EL (cell line): ENCODE measurements at places on chromosomes 2 and 18.

- no peak for DNase-seq
Measured at GRCh38 chr2:15939556-15939853, 845 bp upstream of the MYCN start.

DNA sequence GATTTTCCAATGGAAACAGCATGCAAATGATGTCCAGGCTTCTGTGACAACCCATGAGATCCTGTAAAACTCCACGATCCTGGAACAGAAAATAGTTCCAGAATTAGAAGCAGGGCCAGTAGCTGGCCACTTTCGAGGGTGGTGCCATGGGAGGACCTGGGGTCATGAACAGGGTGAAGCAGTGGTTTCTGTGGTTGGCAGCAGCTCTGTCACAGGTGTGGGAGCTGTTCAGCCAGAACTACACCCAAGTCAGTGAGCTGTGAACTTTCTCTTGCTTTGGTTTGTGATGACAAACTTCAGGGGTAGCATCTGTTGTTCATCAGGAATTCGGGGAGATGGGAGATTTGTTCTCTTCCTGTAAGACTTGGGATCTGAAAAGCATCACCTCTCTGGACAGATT, 314.4 kb upstream of the NT5C1B start:
- DNase-seq = no peak

GRCh38 chr2:99698896-99699295, 209.1 kb upstream of the REV1 start:
- DNase-seq = peak; percentile 55

DNA sequence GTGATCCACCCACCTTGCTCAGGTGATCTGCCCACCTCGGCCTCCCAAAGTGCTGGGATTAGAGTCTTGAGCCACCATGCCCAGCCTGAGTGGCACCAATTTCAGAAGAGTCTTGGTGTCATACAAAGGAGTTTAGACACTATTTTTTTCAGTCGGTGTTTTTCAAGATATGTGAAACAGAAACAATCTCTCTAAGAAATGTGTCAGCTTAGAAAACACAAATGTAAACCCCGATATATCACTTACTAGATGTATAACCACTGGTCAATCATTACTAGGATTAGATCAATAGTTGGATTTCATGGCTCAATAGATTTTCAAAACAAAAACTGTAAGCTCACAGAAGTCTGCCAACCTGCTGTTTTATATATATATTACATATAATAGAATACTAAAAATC, 67.2 kb upstream of the FRZB start:
- no peak for DNase-seq

DNA sequence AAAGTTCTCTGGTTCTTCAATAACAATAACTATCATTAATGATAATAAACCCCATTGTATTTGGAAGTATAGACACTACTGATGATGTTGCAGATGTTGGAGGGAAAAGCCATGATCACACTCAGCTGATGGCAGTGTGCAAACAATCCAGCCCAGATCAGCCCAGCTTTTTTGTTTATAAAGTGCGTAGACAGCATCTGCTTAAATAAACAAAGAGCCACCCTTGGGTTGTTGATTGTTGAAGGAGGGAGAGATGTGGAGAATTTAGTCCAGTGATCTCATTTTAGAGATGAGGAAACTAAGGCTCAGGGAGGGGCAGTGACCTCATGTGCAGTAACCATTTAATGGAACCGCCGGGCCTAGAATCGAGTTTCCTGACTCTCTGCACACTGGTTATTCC, 56.0 kb upstream of the MEX3C start:
- no peak for DNase-seq

DNA sequence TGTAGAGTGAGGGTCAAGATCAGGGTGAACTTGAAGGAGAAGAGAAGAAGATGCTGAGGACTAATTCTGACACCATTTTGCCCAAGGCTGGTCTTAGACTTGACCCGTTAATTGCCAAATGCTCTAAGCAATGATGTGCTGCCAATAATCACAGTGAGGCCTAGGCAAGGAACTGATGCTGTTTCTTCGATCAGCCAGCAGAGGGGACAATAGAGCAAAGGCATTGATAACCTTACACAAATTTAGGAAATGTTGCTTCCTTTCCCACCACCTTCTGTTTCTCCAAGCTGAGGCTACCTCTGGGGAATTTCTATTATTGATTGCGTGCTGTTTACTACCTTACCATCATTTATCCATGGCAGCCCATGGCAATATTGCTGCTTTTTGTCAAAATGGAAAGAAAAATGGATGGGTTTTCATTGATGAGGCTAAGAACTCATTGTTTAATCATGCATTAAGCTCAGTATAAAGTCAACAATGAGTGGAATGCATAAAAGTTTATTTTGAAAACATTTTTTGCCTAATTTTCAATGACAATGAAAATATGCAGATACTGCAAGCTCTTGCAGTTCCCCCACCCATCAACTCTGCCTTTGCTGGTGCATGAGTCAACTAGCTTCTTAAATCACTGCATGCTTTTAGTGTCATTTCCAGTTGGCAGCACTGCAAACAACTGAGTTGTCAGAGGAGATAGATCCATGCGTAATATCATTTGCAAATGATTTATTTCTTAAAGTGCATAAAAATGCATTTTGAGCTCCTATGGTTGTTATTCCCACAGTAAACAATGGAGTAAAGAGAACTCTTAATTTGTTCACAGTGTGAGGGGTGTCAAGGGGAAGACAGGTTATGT, 116.4 kb upstream of the NYAP2 start:
- DNase-seq = peak; percentile 73

DNA sequence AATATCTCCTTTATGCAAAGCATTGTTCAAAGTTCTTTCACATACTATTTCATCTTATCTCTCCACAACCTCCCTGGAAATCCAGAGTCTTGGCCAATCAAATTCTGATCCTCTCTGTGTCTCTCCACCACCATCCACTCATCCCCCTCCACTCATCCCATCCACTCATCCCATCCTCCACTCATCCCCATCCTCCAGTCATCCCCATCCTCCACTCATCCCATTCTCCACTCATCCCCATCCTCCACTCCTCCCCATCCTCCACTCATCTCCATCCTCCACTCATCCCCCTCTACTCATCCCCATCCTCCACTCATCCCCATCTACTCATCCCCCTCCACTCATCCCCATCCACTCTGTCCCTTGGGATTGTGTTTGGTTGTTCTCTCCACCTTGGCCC, 101.1 kb downstream of the BCL2 start:
- no peak for DNase-seq

- DNase-seq = no peak
Measured at GRCh38 chr2:165678882-165679281, 115.2 kb downstream of the GALNT3 start.

DNA sequence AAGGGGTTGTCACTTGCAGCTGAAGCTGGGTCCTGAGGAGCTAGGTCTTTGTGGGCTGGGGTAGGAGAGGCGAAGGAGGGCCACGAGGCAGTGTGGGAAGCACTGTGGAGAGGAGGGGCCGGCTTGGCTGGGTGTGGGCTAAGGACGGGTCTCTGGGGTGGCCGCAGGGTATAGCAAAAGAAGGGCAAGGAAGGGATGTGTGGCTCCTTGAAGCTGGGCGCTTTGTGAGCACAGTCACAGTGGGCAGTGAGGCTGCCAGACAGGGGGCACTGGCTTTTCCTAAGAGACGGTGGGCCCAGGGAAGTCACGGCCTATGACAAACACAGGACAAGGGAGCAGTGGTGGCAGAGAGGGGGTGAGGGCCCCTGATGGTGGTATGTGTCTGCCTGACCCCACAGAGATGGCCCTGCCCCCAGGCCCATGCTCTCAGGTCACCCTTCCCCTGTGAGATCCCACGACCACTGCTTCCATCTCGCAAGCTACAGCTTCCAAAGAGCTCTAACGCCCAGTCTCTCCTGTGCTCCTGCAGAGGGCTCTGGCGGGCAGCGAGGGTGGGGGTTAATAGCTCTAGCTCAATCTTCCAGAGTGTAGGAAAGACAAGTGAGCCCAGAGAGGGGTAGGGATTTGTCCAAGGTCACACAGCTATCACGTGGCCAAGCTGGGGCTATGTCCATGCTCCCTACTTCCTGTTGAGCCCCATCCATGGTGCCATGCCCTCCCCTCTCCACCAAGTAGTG, 32.4 kb downstream of the KCNK3 start:
- no peak for DNase-seq

GRCh38 chr2:71503837-71504236, 50.5 kb downstream of the DYSF start:
- no peak for DNase-seq

DNA sequence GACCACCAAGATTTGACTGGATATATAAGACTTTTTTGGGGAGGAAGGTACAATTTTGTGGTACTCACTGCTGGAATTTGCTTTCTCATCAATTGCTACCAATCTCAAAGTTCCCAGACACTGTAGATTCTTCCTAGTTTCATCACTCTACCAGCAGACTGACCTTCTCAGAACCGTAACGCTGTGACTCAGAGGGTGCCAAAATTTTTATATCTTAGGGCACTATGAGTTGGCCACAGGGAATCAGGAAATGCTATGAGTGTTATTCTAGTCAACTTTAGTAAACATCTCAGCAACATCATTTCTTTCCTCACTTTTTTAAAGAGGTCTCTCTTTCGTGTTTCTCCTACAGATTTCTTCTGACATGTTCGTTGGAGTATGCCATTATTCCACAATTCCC, 499.0 kb downstream of the TMX3 start:
- DNase-seq = peak; percentile 93

GRCh38 chr2:225797394-225797793, 397.9 kb downstream of the NYAP2 start:
- no peak for DNase-seq

DNA sequence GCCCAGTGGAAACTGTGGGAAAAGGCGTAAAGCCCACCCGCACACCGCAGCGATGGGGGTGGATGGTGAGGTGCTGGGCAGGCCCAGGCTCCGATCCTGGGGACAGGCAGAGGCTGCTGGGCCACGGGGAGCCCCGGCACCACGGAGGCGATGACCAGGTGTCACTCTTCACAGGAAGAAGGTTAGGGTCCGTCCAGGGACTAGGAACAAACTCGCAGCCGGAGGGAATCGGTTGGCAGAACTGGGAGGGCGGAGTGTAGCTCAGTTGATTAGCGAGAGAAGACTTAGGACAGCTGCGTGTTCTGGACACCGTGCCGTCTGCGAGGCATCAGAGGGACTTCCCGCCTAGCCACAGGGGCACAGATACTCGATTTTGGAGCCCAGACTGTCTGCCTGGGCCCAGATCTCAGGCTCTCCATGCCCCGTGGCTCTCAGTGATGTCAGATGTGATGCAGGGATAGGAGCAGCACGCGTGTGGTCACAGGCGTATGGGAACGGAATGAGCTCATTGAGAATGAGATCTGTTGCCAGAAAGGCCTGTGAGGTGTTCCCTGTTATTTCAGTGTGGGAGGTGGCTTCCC, 16.1 kb upstream of the ALLC start:
- no peak for DNase-seq

GRCh38 chr2:98822301-98823164, 91.6 kb upstream of the MGAT4A start:
- no peak for DNase-seq

DNA sequence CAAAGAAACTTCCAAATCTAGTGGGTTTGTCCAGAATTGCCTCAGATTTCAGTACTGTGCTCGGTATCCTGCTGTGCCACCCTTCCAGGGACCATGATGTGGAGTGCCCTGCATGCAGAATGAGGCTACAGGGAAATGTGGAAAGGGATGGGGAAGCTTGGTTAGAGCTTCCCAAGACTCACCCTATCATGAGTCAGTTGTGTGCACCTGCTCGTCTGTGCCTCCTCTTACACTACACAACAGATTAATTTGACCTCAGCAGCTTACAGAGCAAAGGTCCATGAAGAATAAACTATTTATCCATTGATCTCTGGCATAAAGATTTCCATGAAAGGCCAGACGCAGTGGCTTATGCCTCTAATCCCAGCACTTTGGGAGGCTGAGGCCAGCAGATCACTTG, 21.3 kb upstream of the NCK2 start:
- no peak for DNase-seq

DNA sequence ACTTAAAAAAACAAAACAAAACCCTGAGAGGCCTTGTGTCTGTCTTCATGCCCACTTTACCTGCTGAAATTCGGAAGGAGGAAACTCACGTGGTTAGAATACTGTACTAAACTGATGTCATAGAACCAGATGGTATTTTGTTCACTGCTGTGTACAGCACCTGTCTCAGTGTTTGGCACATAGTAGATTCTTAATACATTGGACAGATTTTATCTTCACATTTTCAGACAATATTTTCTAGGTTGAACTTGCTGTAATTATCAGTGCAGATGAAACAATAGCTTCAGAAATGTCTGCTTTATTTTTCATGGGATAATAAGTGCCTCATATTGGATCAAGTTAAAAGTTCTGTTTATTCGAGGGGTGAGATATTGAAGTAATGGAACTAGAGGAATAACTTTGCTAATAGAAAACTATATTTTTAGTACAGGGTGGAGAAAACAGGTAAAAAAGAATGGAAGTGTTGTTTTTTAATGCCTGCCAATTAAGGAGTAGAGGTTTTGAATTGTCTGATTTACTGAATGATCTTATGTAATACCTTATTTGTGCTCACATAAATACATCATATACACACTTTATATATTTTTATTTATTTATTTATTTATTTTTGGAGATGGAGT, 23.7 kb downstream of the DDX1 start:
- no peak for DNase-seq

- no peak for DNase-seq
Measured at GRCh38 chr18:50663626-50664441, 103.9 kb downstream of the MAPK4 start.

- DNase-seq = no peak
Measured at GRCh38 chr2:72378753-72379348, 231.2 kb upstream of the CYP26B1 start.

- no peak for DNase-seq
Measured at GRCh38 chr2:235049719-235050118, 97.9 kb downstream of the SH3BP4 start.

DNA sequence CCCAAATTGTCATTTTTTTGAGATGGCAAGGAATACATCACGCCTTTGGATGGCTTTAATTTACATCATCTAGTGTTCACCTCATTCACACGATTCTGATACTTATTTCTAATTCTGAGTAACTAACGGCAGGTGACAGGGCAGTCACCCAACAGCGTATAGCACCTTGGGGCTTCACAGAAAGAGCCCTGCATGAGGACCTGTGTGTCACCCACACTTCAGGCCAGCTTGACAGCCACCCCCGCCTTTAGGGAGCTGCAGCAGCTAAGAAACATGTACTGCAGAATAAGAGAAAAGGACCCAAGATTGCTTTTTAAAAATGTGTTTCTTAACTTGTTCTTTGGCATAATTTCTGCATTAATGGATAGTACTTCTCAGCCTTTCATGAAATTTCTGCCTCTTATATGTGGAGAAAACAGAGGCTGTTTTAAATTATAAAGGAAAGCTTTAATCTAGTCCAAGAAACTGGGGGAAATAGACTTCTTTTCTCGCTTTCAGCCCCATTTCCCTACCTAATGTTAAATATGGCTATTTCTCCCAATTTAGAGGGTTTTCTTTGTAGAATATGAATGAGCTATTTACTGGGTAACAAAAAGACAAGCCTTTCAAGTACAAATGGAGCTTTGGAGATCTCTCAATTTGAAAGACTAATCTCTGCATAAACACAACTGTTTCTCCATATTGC, 245.1 kb downstream of the LDLRAD4 start:
- no peak for DNase-seq
